ENCODE measurements at places on chromosomes 7 and 10. TPM values are rescaled to one million over a fixed set of nuclear protein-coding genes. Genes with fewer than 3 reads are reported as not detected.

SPRN gene
- 6.1 TPM for polyA plus RNA-seq

AP5Z1 gene
- 31.6 TPM for polyA plus RNA-seq

CRTAC1 gene
- 30.6 TPM for polyA plus RNA-seq

RPP30 gene
- polyA plus RNA-seq: 51.9 TPM

WNT16 gene
- 0.05 TPM for polyA plus RNA-seq

WDFY4 gene
- 1.1 TPM for polyA plus RNA-seq

DRGX gene
- polyA plus RNA-seq: 0.09 TPM

PNLIP gene
- not detected for polyA plus RNA-seq

FIS1 gene
- polyA plus RNA-seq: 160 TPM

PNLIPRP3 gene
- polyA plus RNA-seq: not detected

HOXA1 gene
- 2.2 TPM for polyA plus RNA-seq

TEX47 gene
- not detected for polyA plus RNA-seq

TMEM176A gene
- 96.2 TPM for polyA plus RNA-seq

ADAMTS14 gene
- 1.2 TPM for polyA plus RNA-seq

TLX1 gene
- not detected for polyA plus RNA-seq

- no peak for DNase-seq
Observed at GRCh38 chr10:125720002-125720382, 483 bp downstream of the EDRF1 start.

GRCh38 chr7:74178632-74179031, 4.5 kb downstream of the EIF4H start:
- peak; percentile 54 for DNase-seq

- DNase-seq: no peak
Observed at GRCh38 chr7:104074529-104074928, 85.1 kb upstream of the RELN start.

DNA sequence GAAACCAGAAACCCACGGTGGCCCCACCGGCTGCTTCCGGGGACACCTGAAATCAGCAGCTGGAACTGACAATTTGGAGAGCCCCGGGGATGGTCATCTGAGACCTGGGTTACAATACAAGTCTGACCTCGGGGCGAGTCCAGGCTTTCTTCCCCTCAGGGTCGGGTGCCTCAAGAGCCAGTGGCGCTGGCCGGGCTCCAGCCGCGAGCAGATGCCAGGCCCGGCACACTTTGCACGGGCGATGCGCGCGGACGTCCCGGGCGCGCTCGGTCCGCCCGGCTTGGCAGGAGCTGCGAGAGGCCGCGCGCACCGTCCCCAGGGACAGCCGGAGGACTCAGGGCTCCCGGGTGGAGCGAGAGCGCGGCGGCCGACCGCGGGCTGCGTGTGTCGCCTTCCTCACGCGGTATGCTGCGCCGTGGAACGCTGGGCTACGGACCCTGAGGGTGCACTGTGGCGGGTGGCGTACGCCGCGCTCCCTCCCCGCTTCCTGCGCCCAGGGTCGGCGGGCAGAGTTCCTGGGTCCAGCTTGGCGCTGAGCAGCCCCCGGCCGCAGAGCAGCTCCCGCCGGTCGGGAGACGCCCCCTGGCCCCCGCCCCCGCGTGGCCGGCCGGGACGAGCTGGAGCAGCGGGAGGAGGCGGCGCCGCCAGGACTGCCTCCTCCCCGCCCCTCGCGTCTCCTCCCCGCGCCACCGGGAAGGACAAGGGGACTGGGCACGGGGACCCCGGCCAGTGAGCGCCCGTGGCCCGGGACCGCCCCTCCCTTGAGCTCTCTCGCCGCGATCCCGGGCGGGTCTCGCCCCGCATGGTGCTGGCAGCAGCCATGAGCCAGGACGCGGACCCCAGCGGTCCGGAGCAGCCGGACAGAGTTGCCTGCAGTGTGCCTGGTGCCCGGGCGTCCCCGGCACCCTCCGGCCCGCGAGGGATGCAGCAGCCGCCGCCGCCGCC, at the start of gene RBM20:
RBM20 (plus strand) TSS at position 684 of the 945 bp plus-strand sequence; CDS start at position 803, 119 bp downstream.
- peak; percentile 59 for DNase-seq

- no peak for DNase-seq
Observed at GRCh38 chr10:67306588-67307205, 380.9 kb downstream of the LRRTM3 start.

DNA sequence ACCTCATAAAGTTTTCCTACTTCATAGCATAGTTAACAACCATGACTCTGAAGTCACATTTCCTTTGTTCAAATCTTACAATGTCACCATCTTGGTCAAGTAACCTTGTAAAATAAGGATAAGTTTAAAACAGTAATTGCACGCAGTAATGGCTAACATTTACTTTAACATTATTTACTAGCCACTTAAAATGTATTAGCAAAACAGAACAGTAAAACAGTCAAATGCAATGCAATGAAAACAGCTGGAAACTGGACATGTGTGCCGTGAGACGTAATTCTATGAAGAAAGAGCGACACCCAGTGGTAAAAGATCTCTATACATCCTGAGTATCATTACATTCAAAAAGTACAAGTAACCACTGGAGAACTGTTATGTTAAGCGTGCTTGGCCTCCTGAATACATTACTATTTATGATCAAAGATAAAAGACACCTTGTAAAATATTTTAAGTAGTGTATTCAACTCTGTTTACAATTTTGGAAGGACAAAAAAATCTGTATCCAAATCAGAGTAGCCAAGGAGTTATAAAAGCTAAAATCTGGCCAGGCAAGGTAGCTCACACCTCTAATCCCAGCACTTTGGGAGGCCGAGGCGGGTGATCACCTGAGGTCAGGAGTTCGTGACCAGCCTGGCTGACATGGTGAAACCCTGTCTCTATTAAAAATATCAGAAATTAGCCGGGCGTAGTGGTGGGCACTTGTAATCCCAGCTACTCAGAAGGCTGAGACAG, 27.2 kb downstream of the ATE1 start:
- DNase-seq: peak; percentile 88

GRCh38 chr7:137953043-137953664, 48.7 kb downstream of the CREB3L2 start:
- DNase-seq: peak; percentile 67

DNA sequence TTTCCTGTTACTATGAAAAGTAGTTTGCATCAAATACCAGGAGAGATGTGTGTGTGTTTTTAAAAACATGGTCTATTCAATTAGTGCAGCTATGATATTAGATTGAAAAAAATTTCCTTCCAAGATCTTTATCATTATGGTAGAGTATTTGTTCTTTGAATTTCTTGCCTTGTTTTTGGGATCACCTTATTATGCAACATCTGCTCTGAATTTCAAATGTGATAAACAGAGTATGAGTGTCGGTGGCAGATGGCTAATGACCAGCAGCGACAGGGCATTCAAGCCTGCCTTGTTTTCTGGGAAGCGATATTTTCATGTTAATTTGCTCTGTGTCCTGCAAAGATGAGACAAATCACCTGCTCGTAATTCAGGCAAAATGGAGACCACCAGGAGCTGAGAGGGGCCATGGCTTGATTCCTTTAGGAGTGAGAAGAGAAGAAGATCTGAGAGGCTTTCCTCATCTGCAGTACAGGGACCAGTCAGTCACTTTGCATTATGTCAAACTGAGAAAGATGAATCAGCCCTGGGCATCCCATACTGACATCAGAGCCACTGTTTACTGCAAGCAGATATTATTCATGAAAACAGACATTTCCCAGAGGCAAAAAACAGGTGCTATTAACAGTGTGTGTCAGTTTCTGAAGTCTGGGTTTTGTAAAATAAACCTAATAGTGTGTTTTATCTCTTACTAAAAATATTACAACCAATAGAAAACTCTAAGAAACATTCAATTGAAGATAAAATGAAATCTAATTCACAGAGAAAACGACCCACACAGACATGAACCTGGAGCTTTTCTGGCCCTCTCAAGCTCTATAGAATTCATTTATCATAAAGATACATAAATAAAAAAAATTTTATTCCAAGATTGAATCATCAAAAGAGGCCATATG, 67.6 kb downstream of the CDK6 start:
- no peak for DNase-seq

- no peak for DNase-seq
Observed at GRCh38 chr10:6958711-6959110, 378.6 kb upstream of the PRKCQ start.

DNA sequence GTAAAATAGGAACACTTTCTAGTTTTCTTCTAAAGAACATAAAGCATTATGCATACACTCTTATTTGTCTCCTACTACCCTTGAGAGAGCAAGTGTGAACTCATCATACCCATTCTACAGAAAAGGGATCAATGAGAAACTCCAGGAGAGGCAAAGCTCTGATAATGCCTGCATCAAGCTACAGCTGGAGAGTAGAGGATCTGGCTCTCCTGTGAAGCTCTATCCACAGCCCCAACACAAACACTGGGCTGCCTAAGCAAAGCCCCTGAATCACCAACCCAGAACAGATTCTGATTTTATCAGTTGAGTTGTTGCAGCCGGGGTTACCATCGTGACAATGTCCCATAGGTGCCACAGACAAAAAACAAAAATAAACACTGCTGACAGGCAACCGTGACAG, 74.9 kb downstream of the NUDCD3 start:
- DNase-seq: no peak

GRCh38 chr10:120729547-120729946, 121.6 kb upstream of the WDR11 start:
- DNase-seq: no peak

GRCh38 chr10:132606536-132607316, 69.1 kb downstream of the INPP5A start:
- DNase-seq: peak; percentile 66

DNA sequence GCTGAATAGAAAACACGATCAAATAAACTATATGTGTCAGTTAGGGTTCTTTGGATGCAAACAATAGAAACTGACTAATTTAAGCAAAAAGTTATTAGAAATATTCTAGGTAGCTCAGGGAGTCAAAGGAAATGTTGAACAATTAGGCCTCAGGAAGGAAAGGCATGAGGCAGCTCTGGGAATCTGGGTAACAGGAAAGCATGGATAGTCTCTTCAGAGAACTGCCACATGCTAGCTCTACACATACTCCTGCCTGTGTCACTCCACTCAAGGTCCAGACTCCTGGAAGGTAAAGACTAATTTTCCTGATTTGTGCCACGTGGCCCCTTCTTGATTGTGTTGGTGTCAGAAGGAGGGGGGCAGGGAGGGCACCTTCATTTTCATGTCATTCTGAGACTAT, 23.8 kb upstream of the PTTG1IP2 start:
- DNase-seq: no peak

- no peak for DNase-seq
Observed at GRCh38 chr7:103097041-103097440, 22.1 kb downstream of the ARMC10 start.

GRCh38 chr10:32065856-32066255, 9.6 kb upstream of the KIF5B start:
- no peak for DNase-seq

DNA sequence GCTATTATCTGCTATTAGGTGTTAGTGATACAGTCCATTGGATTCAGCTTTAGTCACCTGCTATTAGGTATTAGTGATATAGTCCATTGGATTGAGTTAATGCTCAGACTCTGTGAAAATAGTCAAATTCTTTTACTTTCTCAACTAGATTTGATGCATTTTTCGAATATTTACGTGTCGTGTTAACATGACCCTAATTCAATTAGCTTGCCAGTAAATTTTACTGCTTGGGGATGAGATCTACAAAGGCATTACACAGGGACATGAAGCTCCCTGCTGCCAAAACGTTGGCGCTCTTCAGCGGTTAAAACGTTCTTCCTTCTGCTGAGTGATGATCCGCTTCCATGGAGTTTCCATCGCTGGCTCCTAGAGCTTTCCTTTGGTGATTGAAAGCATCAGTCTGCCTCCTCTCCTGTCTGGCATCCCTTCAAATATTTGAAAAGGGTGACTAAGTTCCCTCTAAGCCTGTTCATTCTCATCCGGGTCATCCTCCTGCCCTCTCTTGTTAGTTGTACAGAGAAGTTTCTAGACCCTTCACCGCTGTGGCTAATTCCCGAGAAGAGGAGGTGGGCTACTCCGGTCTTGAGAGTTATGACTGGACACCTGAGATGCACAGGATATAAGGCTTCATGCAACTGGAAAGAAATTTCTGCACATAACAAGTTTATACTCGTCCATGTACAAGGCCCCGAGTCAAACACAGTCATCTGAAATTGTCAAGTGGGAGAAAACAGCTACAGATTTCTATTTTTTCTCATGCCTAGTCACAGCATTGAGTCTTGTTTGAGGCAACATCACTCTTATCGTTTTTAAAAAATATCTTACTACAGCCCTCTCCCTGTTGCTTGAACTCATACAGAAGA, 254.0 kb downstream of the KLF6 start:
- no peak for DNase-seq

DNA sequence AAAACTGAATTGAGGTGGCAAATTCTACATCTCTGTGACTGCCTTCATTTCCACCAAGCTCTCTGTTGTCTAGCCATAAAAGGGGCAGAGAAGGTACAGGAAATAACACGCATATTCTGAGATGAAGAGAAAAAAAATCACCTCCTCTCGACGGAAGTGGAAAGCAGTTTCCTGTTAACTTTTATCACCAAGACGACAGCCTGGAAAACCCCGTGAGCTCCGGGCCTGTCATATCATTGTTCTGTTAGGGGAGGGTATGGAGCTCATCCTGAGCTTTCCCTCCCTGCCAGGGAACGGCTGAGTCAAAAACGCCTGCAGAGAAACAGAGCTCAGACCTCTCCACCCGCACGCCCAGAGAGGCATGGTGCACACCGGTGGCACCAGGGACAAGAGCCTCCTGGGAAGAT, 200.3 kb downstream of the PRPF18 start:
- no peak for DNase-seq

- DNase-seq: no peak
Observed at GRCh38 chr10:76454506-76455140, 1023.2 kb downstream of the LRMDA start.

GRCh38 chr7:148883266-148884048, 634 bp downstream of the EZH2 start:
- peak; percentile 31 for DNase-seq

DNA sequence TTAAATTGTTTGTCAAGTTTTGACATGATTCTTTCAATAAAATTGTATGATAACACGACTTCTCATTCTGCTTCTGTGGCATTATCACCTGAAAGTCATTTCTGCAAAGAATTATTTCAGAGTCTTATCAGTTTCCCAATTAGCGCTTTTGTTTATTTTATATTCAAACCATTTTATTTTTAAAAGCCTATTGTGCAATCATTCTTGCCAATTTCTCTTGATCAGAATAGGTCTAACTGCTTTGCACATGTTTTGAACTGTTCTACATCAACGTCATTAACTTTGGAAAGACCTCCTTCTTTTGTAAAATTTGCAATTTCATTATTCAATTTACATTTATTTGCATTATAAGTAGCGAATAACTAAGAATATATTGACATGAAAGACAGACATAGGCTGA, 758.1 kb downstream of the CNTNAP2 start:
- no peak for DNase-seq

DNA sequence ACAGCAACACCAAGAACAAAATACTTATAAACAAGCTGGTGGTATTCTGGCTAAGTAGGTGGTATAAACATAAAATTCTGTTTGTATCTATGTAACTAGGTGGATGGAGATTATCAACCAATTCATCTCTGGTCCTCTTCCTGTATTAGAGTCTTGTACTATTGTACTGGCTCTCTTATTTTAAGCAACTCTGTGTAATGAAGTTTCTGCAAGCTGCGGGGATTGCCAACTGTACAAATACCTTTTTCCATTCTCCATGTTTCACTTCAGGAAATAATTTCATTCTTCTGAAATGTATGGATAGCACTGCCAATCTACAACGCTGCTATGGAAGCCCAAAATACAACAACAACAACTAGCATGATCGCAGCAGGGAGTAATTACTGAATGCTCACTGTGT, 44.8 kb downstream of the JAZF1 start:
- no peak for DNase-seq

- peak; percentile 94 for DNase-seq
Observed at GRCh38 chr10:43322769-43323168, 48.7 kb upstream of the FXYD4 start.
